ENCODE measurements at places on chromosomes 7 and 10.
A peak's percentile ranks its signal among the peaks of the same experiment; 100 is the strongest.

GRCh38 chr10:80771285-80771684, 233.6 kb downstream of the SH2D4B start:
- DNase-seq: no peak

- peak; percentile 79 for DNase-seq
Measured at GRCh38 chr10:124063750-124064603, 29.4 kb downstream of the CHST15 start.

GRCh38 chr7:45893996-45894664, 5.8 kb downstream of the IGFBP1 start:
- no peak for DNase-seq

DNA sequence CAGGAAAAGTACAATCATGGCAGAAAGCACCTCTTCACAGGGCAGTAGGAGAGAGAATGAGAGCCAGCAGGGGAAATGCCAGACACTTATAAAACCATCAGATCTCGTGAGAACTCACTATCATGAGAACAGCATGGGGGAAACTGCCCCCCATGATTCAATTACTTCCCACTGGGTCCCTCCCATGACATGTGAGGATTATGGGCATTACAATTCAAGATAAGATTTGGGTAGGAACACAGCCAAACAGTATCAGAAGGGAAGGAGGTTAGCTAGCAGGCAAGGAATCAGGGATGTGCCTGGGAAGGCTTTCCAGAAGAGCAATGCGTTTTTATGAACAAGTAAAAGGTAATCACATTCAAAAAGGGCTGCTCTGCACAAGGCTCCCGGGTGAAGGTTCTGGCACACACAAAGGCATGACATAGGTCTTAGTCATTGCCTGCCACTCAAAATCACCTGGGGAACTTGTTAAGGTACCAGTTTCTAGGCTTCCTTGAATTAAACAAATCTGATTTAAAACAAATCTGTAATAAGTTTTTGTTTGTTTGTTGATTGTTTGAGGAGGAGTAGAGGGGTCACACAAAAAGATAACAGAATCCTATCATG, 40.9 kb downstream of the BMPER start:
- DNase-seq: no peak

DNA sequence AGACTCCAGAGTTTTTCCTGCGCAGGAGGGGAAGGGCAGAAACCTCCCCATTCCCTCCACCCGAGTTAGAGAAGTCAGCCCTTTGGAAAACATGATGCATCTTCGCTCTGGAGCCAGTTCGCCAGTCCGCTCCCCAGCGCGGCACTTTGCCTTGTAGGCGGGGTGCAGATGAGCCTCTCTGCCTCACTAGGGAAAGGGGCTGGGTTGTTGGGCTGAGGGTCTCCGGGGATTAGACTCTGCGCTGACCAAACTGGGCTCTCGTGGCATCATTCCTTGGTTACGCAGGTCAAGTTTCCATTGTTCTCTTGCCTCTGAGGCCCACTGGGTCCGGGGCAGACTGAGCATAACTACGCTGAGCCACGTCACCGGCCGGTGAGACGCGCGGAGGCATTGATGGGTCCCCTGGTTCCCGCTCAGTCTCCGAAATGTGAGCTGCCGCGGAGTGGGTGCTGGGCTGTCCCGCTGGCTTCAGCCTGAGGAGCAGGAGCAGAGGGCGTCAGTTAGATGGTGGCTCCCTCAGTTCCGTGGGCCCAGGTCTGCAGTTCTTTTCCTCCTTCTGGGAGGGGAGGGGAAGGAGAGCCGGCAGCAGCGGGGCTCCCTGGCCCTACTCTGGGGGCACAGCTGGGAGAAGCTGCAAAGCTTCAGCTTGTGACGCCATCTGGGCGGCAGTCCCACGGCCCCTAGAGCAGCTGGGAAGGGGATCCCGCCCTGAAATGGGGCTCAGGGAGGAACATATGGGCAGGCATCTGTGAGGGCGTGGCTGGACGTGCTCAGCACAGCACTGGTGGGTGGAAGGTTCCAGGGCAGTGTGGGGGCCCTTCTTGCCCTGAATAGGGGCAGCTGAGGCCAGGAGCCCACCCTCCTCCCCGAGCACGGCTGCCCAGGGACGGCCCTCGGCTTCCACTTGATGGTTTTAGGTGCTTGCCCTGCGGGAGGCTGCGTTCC, 121.3 kb upstream of the BTBD16 start:
- DNase-seq: peak; percentile 74

DNA sequence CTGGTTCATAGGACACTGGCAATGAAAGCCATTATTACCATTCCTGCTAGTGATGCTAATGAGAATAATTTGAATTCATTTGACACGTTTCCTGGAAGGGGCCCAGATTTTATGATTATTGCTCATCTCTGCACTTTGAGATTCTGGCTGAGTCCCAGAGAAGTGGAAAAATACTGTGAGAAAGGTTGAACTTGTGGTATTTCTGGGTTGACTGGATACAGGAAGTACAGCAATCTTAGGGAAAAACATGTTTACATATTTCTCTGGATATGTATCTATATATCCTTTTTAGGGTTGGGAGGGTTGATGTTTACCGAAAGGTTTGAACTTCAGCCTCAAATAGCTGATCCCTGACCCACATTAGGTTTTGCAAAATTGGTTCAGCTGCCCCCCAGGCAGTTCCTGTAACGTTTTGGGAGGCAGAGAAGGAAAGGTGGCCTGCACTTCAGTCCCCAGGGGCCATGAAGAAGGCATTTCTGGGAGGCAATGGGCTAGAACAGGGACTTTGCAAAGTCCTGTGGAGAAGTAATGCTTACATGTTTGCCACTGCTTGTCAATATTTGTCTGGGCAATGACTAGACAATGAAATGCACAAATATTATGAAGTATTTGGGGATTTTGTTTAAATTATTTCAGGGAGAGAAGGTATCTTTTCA, 253.7 kb upstream of the PITRM1 start:
- DNase-seq: peak; percentile 97

GRCh38 chr10:131249238-131249954, 62.1 kb downstream of the TCERG1L start:
- DNase-seq: no peak

DNA sequence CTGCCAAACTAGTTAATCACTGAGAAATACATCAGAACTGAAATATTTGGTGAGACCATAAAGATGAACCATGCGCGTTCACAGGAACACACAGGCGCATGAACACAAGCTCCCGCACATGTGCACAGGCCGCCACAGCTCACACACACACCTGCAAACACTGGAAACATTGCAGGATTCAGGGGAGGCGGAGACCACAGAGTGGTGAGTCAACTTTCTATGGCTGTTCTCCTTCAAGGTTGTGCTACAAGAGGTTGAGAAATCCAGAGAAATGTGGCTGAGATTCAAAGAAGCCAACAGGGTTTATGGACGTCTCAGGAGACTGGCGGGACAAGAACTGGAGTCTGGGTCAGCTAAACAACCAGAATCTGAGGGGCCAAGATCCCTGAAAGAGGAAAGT, 17.8 kb downstream of the ESYT2 start:
- DNase-seq: peak; percentile 60

GRCh38 chr10:46229144-46229563, 57.6 kb upstream of the ANTXRL start:
- no peak for DNase-seq

DNA sequence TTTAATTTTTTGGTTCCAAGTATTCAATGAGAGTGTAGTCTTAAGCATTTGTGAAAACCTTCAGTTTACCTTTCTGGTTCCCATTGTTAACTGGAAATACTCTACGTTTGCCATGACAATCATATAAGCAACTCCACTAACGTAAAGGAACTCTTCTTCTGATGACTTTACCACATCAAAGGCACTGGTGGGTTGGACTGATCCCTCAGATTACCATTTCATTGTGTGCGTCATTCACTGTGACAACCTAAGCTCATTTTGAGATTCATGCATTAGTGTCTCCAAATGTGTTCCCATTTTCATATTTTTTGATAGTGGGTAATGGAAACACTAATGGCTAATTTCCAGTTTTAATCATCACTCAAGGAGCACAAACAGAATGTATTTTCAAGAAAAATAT, 119.9 kb upstream of the COL1A2 start:
- DNase-seq: no peak

DNA sequence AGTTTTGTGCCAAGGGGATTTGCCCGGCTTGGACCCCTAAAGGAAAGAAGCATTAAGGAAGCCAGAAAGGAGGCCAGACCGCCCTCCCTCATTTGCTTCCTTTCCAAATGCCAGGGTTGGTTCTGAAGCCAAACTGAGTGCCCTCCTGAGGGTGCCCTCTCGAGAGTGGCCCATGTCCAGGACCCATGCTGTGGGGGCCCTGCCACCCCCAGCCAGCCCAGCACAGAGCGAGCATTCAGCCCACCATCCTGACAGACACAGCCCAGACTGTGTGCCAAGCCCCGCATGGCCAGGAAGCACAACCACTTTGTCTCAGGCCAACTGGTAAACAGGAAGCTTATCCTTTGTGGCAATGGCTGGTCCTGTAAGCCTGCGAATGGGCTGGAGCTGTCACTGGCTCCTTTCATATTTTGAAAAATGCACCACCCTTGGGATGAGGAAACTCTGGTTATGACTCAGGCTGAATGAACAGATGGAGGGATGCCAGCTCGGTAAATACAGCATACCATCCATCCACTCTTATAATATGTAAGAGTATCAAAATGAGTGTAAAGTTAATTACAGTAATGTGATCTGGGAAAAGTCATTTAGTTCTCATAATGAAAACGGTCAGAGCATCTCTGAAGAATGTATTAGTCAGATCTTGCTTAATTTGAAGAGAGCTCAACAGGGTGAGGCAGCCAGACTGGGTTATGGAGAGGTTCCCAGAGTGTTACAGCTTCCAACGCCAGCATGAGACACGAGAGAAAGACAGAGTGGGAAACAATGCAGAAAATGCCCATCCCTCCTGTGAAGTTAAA, 65.0 kb downstream of the STK17A start:
- peak; percentile 100 for DNase-seq

GRCh38 chr7:93921607-93922566, at the start of gene GNG11:
Gene GNG11, plus strand, starts transcription at chr7:93921735. Its CDS starts 403 bp downstream, at chr7:93922138.
- DNase-seq: peak; percentile 83
